ENCODE measurements at places on chromosomes 7 and 10.

DNA sequence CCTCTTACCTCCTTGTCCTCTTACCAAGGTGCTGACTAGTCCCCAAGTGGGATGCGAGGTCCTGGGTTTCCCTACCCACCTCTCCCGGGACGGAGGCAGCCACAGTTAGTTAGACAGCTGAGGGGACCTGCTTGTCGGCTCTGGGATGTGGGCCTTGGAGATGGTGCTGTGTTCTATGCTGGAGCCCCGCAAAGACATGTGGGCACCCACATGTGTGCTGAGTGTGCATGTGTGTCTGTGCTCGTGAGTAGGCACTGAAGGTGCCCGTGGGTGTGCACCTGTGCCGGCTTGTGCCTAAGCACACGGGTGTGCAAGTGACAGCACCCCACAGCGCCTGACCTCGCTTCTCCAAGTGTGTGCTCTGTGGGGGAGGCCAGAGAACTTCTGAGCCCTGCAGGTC, 62.2 kb downstream of the NEURL1 start:
- no peak for DNase-seq

GRCh38 chr10:106971411-106971831, 193.1 kb downstream of the SORCS1 start:
- DNase-seq, result no peak

- DNase-seq, result no peak
Observed at GRCh38 chr10:86316990-86317389, 49.6 kb downstream of the GRID1 start.

DNA sequence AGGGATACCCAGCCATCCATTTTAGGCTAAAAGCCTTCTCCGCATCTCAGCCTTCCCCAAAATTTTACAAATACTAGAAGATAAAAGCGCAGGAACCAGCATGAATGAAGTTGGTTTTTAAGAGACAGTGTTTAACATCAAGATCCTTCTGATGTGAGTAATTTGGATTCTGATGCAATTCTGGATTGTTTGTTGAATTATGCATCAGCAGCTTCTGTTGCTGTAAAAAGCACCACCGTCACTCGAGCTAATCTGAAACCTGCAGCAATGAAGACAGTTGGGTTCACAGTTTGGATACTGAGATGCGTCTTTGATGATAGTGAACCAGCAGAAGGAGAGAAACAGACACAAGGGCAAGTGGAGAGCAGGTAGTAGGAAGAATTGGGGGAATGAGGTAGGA, 179.2 kb downstream of the PLXNA4 start:
- DNase-seq, result no peak

DNA sequence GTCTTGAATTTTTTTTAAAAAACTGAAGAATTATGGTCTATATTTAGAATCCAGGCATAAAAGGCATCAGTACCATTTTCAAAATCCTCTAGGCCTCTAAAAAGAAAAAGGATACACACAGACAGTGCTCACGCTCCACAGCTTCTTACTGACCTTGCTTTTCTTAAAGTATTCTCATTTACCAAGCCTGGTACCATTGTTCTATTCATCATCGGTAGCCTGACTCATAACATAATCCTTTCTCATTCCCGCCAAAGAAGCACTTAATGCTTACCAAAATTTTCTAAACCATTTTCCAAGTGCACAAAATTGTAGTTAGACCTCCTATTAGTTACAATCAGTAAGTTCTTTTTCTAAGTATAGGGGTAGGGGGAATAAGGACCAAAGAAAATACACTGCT, 54.6 kb downstream of the ATE1 start:
- no peak for DNase-seq

DNA sequence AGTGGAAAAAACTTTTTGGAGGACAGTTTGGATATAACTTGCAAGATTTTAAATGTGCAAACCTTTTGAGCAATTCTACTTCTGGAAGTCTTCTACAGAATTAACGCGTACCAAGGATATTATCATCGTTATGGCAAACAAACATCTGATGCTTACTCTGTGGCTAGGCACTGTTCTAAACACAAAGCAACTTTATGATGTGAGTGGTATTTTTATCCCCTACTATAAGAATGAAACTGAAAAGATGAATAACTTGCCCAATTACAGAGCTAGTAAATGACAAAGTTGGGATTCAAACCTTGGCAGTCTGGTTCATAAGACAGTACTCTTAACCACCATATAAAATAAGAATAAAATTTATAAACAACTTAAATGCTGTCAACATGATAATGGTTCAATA, 15.8 kb downstream of the ASZ1 start:
- DNase-seq, result no peak

DNA sequence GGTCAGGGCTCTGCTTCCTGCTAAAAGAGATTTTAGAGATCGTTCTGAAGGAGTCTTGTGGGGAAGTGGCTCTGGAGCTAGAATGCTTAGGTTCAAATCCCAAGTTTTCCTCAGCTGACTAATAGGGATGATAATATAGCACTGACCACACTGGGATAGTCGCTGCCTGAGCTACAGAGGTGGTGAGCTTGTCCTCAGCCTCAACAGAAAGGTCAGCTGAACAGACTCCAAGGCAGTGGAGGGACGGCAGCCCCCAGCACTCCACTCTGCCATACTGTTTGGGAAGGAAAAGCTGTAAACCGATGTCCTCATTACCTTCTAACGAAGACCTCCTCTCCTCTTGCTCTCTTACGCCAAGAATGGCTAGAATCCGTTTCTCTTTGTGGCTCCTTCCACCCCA, 36.2 kb downstream of the KAT6B start:
- no peak for DNase-seq

GRCh38 chr7:68888971-68889385, 709.3 kb upstream of the AUTS2 start:
- no peak for DNase-seq

GRCh38 chr10:63324495-63324854, 141.3 kb downstream of the JMJD1C start:
- no peak for DNase-seq

DNA sequence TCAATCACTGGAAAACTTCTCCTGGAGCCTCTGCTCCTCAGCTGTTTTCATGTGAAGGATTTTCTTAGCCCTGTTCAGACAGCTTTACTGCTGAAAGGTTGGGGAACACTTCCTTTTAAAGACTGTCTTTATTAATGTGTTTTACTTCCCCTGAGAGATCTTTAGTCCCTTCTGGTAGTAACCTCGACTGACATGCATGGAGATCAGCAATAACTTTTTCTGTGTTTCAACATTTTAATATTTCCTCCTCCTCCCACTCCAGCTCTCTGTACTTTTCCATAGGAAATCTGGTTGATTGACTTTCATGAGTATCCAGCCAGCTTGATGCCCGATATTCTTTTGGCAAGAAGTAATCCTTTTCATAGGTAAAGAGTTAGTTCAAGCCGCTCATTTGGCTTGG, 62.7 kb upstream of the STRIP2 start:
- no peak for DNase-seq

DNA sequence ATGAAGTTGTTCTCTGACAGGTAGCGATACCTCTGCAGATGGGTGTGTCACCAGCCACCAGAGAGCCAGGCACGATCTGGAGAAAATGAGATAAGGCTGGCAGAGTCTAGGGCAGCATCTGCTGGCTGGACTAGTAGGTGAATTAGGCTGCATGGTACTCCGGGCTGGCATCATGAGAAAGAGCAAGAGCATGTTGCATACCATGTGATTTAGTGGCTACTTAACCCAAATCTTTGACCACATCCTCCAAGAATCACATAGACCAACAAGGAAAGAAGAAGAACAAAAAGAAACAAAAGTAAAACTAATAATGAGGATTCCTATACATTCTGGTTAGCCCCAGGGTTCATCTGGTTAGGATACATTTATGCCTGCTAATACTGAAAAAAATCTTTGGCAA, 23.4 kb upstream of the FAM170B start:
- DNase-seq, result no peak

DNA sequence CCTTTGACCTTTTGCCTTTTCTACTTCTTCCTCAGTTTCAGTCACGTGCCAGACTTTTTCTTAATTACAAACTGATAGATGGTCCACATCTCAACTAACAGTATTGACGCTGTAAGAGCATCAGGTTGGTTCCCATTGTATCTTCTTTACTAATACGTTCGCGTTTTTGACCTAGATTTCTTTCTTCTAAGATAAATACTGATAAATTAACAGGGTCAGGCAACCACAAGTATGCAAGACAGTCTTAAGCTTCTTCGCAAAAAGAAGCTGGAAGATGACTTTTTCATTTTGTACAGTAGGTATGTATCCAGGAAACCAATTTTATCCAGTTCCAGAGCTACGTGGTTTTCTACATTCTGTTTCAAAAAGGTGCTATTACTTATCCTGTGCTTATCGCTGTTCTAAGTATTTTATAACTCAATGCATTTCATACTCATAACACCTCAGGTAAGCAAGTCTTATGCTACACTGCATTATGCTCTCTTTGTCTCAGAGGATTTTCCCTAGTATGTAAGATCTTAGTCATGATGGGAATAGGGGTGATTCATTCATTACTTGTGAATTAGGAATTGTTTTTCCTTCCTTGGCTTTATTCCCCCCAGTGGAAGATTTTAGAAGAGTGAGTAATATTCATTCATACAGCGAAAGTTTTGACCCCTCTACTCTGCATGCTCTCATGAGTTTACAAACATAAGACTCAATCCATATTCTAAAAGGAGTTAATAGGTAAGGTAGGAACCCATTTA, 955 bp downstream of the DUS4L start:
- no peak for DNase-seq

GRCh38 chr7:6096581-6096980, 65.4 kb downstream of the ANKRD61 start:
- no peak for DNase-seq

- no peak for DNase-seq
Observed at GRCh38 chr7:35241884-35242283, 12.0 kb downstream of the TBX20 start.

DNA sequence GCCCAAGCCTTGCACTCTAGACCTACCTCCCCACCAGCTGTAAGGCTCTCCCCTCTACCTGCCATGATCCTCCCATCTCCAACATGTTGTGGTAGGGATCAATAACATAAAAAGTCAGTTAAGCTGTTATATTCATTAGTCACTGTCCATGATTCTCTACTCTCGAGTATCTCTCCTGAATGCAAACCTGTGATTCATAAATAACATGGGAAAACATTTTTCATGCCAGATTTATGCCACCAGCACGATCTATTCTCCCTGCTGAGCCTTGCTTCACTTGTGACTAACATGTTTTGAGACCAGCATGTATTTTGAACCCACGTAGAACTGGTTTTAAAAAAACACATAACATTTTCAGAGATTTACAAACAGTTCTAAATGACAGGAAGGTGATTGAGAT, 30.3 kb downstream of the TMEM168 start:
- DNase-seq, result no peak

- no peak for DNase-seq
Observed at GRCh38 chr7:157841773-157842370, 505.1 kb downstream of the DNAJB6 start.

DNA sequence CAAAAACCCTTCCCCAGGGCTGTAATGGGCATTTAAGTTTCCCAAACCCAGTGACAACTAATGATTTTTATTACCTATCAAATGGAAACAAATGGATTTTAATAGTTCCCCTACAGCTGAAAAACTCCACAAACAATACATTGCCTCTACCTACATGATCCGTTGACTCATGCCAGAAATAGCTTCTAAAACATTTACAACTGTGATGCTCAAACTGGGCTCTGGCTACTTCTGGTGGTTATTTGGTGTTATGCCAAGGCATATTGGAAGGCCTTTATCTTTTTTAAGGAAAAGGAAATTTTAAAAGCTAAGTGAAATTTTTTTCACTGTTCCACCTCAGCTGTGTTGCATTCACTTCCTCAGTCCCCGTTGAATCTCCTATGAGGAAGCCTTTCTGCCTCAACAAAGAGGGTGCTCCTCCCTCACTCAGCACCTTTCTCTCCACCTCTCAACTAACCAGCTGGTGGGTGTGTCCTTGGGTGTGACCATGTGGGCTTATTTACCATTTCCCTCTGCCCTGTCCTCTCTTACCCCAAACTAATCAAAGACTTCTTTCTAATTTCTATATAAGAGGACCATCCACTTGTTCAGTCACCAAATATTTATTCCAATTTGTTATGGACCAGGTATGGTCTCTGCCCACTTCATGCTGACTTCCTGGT, 82.9 kb downstream of the PRTFDC1 start:
- DNase-seq, result no peak

DNA sequence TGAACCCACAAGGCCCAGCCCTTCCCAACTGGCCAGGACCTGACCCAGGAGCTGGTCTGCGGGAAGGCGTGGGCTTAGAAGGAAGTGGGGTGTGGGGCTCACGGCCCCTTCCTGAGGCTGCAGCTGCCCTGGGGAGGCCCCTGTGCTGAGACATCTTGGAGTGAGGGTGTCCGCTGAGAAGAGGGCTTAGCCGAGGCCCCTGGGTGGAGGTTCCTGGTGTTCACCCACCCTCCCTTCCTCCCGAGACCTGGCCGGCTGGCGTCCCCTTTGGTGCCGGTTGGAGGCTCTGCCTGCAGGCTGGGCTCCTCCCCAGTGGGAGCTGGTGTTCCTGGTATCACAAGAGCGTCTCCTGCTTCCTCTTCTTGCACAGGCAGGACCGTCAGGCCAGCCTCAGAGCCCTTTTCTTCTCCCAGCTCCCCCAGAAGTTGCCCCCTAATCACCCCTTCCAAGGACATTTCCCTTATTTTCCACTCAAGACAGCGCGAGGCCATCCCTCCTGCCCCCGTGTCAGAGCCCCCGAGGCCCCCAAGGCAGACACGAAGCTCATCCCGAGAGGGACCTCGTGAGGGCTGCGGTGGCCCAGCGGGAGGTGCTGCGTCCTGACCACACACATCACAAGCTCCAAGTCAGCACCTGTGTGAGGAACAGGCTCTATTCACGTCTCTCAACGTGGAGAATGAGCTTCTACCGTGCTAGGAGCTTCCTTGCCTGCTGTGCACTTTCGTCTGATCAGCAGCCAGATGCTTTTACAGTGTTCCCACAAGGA, 25.1 kb upstream of the FAM20C start:
- DNase-seq, result no peak
